ENCODE measurements at places on chromosomes 5 and 9.

- peak; percentile 81 for DNase-seq
Measured at GRCh38 chr9:123679330-123679987, 250.5 kb downstream of the DENND1A start.

- no peak for DNase-seq
Measured at GRCh38 chr5:171270136-171270535, 38.9 kb upstream of the TLX3 start.

DNA sequence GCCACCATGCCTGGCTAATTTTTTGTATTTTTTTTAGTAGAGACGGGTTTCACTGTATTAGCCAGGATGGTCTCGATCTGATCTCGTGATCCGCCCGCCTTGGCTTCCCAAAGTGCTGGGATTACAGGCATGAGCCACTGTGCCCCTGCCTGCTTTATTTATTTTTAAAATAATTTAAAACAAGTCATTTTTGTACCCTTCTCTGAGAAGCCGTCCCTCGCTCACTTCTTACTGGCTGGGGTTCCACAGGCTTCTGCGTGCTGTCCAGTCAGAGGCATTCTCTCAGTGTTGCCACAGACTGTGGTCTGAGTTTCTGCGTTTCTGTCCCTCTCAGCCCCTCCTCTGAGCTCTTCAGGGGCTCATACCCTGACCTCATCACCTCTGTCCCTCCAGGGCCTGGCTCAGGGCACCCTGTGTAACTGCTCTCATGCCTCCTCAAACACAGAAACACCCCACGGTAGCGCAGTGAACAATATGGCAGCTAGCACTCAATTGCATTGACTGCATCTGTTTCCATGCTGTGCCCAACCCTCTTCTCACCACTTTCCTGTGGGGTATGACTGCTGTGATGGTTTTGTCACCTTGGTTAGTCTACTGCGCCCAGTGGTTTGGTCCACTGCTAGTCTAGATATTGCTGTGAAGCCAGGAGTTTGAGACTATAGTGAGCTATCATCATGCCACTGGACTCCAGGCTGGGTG lies 44.3 kb upstream of the SH3PXD2B start:
- no peak for DNase-seq

- no peak for DNase-seq
Measured at GRCh38 chr5:122138356-122138755, 9.0 kb downstream of the ZNF474 start.

GRCh38 chr9:97627624-97628023 lies 5.5 kb downstream of the TSTD2 start:
- DNase-seq, result no peak

DNA sequence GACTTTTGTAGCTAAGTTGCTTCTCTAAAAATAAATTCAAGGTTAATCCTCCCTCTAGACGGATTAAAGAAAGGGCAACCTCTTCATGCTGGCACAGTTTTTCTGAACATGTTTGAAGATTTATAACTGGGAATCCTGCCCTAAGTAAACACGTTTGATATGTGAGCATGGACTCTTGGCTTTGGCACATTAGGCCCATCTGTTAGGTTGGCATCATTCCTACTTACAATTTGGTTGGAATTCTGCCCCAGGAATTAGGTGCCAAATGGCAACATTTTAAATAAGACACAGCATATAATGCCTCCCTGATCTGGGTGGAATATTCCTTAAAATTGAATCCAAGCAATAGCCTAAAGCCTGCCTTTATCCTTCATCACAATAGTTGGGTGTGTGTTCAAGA lies 372.3 kb upstream of the CDH18 start:
- DNase-seq, result no peak

DNA sequence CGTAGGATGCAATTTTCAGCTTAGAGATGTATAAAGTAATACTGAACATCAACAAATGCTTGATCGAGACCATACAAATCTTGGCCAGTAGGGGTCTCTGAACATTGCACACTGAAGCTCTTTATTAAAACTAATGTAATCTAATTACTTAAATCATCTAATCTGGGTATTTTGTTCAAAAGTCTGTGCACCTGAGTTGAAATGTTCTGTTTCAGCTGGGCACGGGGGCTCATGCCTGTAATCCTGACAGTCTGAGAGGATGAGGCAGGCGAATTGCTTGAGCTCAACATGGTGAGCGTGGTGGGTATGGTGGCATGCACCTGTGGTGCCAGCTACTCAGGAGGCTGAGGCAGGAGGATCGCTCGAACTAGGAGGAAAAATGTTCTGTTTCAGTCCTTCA lies 41.0 kb downstream of the ESM1 start:
- no peak for DNase-seq

DNA sequence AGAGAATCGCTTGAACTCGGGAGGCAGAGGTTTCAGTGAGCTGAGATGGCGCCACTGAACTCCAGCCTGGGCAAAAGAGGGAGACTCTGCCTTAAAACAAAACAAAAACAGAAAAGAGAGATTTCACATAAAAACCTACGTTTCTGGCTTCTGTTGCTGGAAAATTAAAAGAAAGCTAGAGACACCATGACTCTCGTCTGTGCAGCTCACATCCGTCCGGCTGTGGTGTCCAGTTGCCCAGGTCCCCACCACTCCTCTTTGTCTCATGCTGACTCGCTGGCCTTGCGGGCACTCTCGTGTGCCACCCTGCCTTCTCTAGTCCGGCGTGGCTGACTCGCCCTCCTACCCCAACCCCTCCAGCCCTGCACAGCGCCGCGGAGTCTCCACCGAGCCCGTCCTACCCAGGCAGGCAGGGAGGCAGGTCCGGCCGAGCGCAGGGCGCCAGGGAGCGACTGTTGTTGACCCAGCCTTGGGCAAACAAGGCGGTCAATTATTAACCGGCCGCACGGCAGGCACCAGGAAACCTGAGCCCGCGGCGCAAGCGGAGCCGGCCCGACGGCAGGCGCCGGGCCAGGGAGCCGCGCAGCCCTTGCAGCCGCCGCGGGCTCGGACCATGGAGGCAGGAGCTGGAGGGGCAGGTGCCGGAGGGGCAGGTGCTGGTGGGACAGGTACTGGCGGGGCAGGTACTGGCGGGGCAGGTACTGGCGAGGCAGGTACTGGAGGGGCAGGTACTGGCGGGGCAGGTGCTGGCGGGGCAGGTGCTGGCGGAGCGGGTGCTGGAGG lies at the start of gene PRRT1B:
Gene PRRT1B, plus strand, starts transcription at position 521 of the 783 bp plus-strand sequence. Its CDS starts 93 bp downstream, at position 614.
- DNase-seq, result peak; percentile 83

DNA sequence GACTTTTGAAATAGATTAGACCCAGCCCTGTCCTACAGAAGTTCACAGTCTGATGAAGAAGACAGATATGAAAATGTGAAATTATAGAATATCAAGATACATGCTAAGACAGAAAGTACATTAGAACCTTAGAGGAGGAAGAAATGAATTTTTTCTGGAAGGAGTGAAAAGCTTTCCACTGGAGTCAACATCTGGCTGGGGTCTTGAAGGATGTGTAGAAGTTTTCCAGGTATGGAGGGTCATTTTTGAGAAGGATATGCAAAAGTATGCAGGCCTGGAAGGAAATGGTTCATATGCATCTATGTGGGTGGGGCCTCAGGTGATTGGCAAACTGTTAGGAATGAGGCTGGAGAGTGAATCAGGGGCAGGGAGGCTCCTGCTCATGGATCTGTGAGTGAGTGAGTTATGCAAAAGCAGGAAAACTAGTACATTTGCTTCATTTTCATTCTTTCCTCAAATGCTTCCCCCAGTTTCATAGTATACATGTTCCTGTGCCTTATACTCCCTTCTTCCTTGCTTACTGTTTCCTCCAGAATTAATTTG lies 142.3 kb downstream of the GRIA1 start:
- DNase-seq, result no peak

GRCh38 chr9:115649991-115650472 lies 503.6 kb upstream of the PAPPA start:
- no peak for DNase-seq

DNA sequence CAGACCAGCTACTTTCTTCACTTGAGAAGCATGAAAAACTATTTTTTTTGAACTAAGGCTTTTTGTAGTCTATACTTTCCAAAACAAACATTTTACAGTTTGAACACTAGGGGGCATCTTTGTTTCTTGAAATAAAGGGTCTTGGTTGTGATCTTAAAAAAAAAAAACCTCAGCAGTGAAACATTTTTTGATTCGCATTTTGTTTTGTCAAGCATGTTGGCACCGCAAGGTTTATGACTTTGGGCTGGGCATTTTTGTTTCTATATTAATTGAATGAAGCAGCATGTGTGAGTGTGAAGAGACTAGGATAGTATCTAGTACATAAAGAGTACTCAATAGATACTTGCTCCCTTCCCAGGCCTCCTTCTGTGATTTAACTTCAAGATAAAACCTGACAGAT lies 31.6 kb upstream of the ACOT12 start:
- DNase-seq, result peak; percentile 2

GRCh38 chr5:8912106-8912505 lies 633.8 kb downstream of the SEMA5A start:
- no peak for DNase-seq

DNA sequence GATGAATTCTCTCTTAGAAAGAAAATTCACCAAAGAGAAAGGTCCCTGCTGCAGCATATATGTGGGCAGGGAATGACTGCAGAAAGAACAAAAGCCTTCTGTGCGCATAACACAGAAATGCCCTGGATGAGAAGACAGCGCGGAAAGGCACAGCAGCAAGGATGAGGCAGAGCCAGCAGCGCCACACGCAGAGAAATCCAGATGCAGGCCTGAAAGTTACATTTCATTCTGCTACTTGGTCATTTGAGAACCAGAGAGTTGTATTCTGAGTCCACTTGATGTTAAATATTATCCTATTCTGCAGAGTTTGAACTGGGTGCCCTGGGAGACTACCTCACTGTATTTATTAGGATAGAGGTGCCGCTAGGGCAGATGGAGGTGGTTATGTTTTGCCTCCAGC lies 68.5 kb downstream of the GLDC start:
- no peak for DNase-seq

DNA sequence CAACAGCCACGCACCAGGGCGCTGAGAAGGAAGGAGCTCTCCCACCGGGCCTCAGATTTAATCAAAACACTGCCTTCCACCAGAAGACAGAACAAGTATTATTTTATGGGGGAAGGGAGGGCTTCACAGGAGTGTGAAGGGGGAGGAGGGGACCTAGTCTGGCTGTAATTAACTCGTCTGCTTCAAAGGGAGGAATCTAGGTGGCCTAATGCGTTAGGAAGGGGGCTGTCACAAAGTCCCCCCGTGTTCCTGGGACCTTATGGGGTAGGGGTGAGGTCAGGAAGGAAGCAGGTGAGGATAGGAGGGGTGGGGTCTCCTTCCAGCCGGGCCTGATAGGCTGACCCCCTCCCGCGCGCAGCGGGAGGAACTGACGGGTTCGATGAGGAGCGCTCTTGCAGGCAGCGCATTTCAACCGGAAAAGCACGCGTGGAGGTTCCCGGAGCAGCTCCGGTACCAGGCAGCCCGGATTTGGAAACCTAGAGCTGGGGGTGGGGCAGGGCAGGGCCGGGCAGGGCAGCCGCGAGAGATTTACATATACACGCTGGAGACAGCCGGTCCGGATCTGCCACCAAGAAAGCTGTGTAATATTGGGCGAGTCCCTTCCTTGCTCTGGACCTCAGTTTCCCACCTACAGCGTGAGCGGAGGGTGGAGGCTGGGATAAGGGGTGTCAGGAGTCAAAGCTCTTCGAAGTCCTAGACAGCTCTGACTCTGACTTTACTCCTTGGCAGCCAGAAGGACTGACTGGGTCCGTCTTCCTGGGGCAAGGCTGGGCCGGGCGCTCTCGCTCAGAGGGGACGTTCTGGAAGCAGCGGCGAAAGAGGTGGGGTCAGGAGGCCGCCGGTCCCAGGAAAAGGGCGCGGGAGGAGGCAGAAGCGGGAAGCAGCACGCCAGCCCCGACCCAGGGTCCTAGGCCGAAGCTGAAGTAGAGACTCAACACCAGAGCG lies 1.8 kb downstream of the SHB start:
- DNase-seq, result peak; percentile 74

GRCh38 chr9:130663258-130663976 lies 977 bp upstream of the PRDM12 start:
- no peak for DNase-seq

GRCh38 chr9:61665330-61665751 lies 475.5 kb downstream of the SPATA31A7 start:
- no peak for DNase-seq

GRCh38 chr5:128772356-128772755 lies 192.9 kb upstream of the SLC27A6 start:
- DNase-seq, result no peak

DNA sequence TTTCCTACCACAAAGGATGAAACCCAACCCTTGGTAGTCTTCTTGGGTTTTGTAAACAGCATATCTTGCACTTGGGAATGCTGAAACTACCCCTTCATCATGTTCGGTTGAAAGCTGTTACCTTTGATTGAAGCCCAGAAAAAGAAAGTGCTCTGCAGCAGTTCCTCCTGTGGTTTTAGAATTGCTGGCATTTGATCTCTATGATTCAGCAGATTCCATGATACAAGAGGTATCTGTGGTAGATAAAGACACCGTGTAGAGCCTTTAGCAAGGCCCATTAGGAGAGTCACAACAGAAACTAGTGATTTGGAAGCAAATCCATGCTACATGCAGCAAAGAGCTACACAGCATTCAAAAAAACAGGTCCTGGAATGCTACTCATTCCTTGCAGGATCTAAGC lies 557.0 kb downstream of the TLE1 start:
- no peak for DNase-seq

DNA sequence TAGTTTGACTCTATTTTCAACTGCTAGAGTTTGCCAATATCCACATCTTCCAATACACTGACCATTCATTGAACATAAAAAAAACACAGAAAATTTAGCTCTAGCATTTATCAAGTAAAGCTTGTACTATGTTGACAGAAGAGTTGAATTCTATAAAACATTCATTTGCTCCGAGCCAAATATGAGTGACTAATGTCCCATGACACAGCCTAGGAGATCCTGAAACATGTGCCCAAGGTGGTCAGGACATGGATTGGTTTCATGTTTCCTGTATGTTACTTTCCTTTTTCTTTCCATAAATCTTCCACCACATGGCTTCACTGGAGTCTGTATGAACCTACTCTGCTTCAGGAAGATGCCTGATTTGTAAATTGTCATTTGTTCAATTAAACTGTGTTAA lies 122.4 kb upstream of the PRDM9 start:
- no peak for DNase-seq

DNA sequence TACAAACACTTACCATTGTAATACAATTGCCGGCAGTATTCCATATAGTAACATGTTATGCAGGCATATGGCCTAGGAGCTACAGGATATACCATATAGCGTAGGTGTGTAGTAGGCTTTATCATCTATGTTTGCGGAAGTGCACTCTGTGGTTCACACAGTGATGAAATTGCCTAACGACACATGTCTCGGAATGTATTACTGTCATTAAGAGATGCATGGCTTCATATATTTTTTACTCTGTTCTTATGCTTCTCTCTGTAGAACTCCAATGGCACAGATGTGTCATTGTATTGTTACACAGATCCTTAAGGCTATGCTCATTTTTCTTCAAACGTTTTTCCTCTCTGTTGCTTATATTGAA lies 19.2 kb upstream of the ANKRD18A start:
- DNase-seq, result no peak

All from NCI-H1417 (cell line).